ENCODE measurements at places on chromosomes 1 and 21.

GRCh38 chr1:58290685-58291372 is 255.7 kb downstream of the OMA1 start:
- peak; percentile 49 for DNase-seq

GRCh38 chr1:115433483-115433882 is 95.4 kb upstream of the NGF start:
- no peak for DNase-seq

GRCh38 chr1:10699470-10699835 is 97.0 kb downstream of the CASZ1 start:
- no peak for DNase-seq

DNA sequence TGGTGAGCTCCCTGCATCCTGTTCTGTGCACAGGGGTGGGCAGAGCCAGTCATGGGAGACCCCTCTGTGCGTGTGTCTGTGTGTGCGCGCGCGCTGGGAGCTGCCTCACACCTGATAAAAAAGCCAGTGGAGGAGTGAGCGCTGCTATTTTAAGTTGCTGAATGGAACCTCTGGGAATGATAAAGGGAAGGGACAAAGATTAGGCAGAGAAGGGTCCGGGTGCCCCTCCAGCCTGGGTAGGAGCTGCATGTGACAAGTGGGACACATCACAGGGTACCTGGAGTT is 847 bp downstream of the ADORA1 start:
- no peak for DNase-seq

DNA sequence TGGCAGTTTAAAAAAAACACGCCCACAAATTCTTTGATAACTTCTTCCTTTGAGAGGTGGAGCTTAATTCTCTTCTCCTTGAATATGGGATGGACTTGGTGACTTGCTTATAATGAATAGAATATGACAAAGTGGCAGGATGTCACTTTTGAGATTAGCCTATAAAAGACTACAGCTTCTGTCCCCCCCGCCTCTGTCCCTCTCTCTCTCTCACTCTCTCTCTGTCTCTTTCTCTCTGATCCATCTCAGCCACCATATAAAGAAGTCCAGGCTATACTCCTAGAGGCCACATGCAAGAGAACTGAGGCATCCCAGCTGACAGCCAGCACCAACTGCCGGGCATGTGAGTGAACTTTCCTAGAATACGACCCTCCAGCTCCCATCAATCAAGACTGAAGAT is 7.7 kb upstream of the DMBX1 start:
- no peak for DNase-seq

DNA sequence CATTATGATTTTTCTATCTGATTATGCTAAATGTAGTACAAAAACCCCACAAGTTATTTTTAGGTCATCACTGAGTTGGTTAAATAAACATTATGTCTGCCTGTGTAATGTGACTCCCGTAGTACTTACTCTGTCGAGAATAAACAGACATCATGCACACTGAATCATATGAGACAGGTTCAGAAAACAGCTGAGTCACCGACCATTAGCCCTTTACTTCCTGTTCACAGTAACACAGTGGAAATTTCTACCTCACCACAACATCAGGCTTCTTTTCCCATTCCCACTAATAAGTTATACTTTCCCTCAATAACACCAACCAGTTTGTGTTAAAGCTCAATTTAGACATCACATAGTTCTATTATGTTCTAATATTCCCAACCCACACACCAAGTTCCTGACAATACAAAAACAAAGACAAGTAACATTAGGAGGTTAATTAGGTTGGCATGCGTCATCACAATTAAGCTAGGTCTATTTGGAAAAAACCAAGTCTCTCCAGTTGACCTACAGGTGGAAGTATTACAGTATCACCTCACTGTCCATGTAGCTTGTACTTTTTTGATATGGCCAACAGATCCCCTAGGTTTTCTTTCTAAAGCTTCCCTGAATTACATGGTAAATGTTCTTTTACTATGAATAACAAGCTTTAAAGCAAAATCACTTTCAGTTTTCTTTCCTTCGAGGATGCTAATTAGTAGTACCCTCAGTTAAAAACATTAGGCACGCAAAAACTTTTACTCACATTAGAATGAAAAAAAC is 154.2 kb downstream of the EIF4G3 start:
- no peak for DNase-seq

GRCh38 chr1:155942578-155943141 is 1.2 kb downstream of the RXFP4 start:
- DNase-seq, result no peak

DNA sequence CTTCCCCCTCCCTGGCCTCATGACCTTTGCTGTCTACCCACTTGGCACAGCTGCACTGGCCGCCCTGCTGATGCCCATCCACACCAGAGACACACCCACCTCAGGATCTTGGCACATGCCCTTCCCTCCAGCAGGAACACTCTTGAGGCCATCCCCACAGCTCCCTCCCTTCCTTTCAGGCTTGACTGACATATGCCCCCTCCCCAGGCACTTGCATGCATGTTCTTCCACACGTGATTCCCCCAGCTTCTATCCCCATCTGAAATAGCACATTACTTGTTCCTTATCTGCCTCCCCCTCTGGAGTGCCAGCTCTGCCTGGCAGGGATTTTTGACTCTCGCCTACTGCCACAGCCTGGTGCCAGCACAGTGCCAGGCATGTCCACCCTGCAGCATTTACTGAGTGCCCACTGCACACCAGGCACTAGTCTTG is 98.5 kb upstream of the SLC25A33 start:
- DNase-seq, result no peak

DNA sequence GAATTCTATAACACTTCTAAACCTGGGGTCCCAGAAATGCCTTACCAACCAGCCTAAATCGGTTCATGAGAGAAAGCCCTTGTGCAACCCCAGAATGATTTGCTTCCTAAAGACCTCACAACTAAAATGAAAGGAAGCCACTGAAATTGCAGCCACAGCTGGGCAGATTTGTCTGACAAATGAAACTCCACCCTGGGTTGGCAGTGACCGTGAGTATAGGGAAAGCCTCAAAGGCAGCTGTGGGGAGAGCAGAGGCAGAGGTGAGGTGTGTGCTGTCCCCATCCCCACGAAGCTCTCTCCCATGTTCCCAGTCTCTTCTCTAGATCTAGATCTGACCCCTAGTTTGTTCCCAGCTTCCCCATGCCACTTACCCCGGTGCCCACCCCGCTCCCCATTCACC is 23.1 kb downstream of the RHBDL2 start:
- peak; percentile 34 for DNase-seq

GRCh38 chr1:200931776-200932175 is 37.1 kb downstream of the INAVA start:
- no peak for DNase-seq

Data from left hindlimb (tissue), 1 donor.